GM12878 (cell line): ENCODE measurements at places on chromosomes 13 and 19. TPM values are rescaled to one million over a fixed set of nuclear protein-coding genes. Genes with fewer than 3 reads are reported as not detected.

Gene COX6B2
- polyA plus RNA-seq: 0.08 TPM in 1 of 2 replicates, not detected in the other

GRCh38 chr19:6532244-6532999 lies 1.6 kb downstream of the TNFSF9 start:
- no peaks in the 10 kb centered on the region for H3K27me3 ChIP-seq
- peaks cover 42% of the 10 kb centered on the region for H3K4me1 ChIP-seq
- H3K27ac ChIP-seq: peak overlapping the region; percentile 83
- H3K4me3 ChIP-seq: peak overlapping the region; percentile 99
- no peak for DNase-seq

- H3K4me3 ChIP-seq: no peak overlapping the region
- H3K27me3 ChIP-seq: no peaks in the 10 kb centered on the region
- no peak overlapping the region for H3K27ac ChIP-seq
These were observed 28.4 kb upstream of the ZNF681 start for GRCh38 chr19:23787106-23787505.

Gene PGLYRP1
- 0.30 TPM in 1 of 2 replicates, not detected in the other for polyA plus RNA-seq

- no peak overlapping the region for H3K4me3 ChIP-seq
- H3K36me3 ChIP-seq: no peaks in the 10 kb centered on the region
- no peaks in the 10 kb centered on the region for H3K4me1 ChIP-seq
- H3K27me3 ChIP-seq: no peaks in the 10 kb centered on the region
- peak; percentile 23 for DNase-seq
These were observed 240.3 kb downstream of the LMO7 start for GRCh38 chr13:75876142-75877050.

- no peak overlapping the region for H3K4me3 ChIP-seq
- H3K27ac ChIP-seq: no peak overlapping the region
- H3K27me3 ChIP-seq: no peaks in the 10 kb centered on the region
These were observed 296.1 kb downstream of the PCDH9 start for GRCh38 chr13:66933994-66934393.

GRCh38 chr13:109699628-109700071 lies 86.7 kb downstream of the IRS2 start:
- no peak for DNase-seq
- no peaks in the 10 kb centered on the region for H3K4me1 ChIP-seq
- no peaks in the 10 kb centered on the region for H3K36me3 ChIP-seq
- H3K27me3 ChIP-seq: no peaks in the 10 kb centered on the region

- H3K27ac ChIP-seq: peak overlapping the region; percentile 82
- H3K36me3 ChIP-seq: no peaks in the 10 kb centered on the region
- peaks cover 58% of the 10 kb centered on the region for H3K4me1 ChIP-seq
These were observed 1.8 kb upstream of the MYBPC2 start for GRCh38 chr19:50430888-50431342.

- H3K27me3 ChIP-seq: no peaks in the 10 kb centered on the region
- H3K4me1 ChIP-seq: no peaks in the 10 kb centered on the region
- no peak for DNase-seq
- no peak overlapping the region for H3K27ac ChIP-seq
- H3K4me3 ChIP-seq: no peak overlapping the region
These were observed 5.2 kb upstream of the DPP9 start for GRCh38 chr19:4728871-4729270.

- H3K4me1 ChIP-seq: no peaks in the 10 kb centered on the region
- H3K4me3 ChIP-seq: no peak overlapping the region
- H3K36me3 ChIP-seq: no peaks in the 10 kb centered on the region
- no peak overlapping the region for H3K27ac ChIP-seq
- no peaks in the 10 kb centered on the region for H3K27me3 ChIP-seq
These were observed 19.0 kb downstream of the TEX101 start for GRCh38 chr19:43433689-43434088.

DNA sequence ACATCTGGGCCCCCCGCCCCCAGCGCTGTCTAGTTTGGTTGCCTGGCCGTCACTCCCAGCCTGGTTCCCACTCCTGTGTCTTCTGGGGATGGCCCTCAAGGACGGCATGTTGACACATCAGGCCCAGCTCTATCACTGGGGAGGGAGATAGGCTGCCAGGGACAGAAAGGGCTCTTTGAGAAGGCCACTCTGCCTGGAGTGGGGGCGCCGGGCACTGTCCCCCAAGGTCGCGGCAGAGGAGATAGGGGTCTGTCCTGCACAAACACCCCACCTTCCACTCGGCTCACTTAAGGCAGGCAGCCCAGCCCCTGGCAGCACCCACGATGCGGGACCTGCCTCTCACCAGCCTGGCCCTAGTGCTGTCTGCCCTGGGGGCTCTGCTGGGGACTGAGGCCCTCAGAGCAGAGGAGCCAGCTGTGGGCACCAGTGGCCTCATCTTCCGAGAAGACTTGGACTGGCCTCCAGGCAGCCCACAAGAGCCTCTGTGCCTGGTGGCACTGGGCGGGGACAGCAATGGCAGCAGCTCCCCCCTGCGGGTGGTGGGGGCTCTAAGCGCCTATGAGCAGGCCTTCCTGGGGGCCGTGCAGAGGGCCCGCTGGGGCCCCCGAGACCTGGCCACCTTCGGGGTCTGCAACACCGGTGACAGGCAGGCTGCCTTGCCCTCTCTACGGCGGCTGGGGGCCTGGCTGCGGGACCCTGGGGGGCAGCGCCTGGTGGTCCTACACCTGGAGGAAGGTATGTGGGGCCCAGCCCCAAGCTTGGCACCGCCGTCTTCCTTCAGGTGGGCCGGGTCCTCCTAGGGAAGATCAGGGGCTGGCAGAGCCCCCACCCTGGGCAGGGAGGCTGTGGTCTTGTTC lies at the start of gene AMH:
Gene AMH, plus strand, starts transcription at position 314 of the 857 bp plus-strand sequence. Its CDS starts 10 bp downstream, at position 324.
- no peaks in the 10 kb centered on the region; the same call in 1 of the 2 replicates for H3K4me1 ChIP-seq
- peaks cover 5% of the 10 kb centered on the region; the same call in 1 of the 2 replicates for H3K36me3 ChIP-seq
- H3K27ac ChIP-seq: no peak within 1 kb of the TSS
- no peak for DNase-seq
